ENCODE measurements at places on chromosomes 16 and 17. TPM values are rescaled to one million over a fixed set of nuclear protein-coding genes. Genes with fewer than 3 reads are reported as not detected.

The AOC2 gene
- 4.9 TPM for total RNA-seq

The SLFN11 gene
- total RNA-seq = 7.7 TPM

The CCDC137 gene
- 18.5 TPM for total RNA-seq

The KRTAP3-3 gene
- total RNA-seq = not detected

The KRT16 gene
- total RNA-seq = 6.7 TPM

The CLEC10A gene
- 0.55 TPM for total RNA-seq

The CCL18 gene
- total RNA-seq = not detected

GRCh38 chr16:85137323-85138072, 25.2 kb upstream of the CIBAR2 start:
- peaks cover 5% of the 10 kb centered on the region for H3K4me1 ChIP-seq
- H3K36me3 ChIP-seq = no peaks in the 10 kb centered on the region
- no peaks in the 10 kb centered on the region for H3K27me3 ChIP-seq

- H3K27ac ChIP-seq = peak overlapping the region; percentile 88
- DNase-seq = no peak
- no peaks in the 10 kb centered on the region for H3K36me3 ChIP-seq
- H3K4me3 ChIP-seq = no peak overlapping the region
- H3K4me1 ChIP-seq = peaks cover 56% of the 10 kb centered on the region
Measured at GRCh38 chr17:41777157-41777573, 9.3 kb downstream of the JUP start.

DNA sequence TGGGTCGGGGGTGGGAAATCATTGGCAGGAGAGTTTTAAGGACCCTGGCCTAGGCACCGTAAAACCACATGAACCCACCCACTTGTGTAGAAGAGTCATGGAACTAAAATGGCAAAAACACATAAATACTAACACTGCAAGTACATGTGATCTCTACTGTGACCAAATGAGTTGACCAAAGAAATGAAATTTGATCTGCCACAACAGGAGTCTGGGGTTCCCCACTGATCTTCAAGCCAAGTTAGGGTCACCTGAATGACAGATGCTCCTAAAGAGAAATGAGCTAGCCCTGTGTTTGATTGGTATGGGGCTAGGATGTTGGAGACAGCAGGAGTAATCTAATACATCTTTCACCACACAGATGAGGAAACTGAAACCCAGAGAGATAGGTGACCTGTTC, 21.5 kb upstream of the SKAP1 start:
- H3K4me3 ChIP-seq = no peak overlapping the region
- H3K36me3 ChIP-seq = no peaks in the 10 kb centered on the region
- no peaks in the 10 kb centered on the region for H3K27me3 ChIP-seq
- DNase-seq = no peak

GRCh38 chr17:73713136-73713535, 68.9 kb upstream of the SDK2 start:
- H3K4me1 ChIP-seq = no peaks in the 10 kb centered on the region
- H3K4me3 ChIP-seq = no peak overlapping the region
- H3K36me3 ChIP-seq = no peaks in the 10 kb centered on the region
- H3K27me3 ChIP-seq = no peaks in the 10 kb centered on the region
- H3K27ac ChIP-seq = no peak overlapping the region

DNA sequence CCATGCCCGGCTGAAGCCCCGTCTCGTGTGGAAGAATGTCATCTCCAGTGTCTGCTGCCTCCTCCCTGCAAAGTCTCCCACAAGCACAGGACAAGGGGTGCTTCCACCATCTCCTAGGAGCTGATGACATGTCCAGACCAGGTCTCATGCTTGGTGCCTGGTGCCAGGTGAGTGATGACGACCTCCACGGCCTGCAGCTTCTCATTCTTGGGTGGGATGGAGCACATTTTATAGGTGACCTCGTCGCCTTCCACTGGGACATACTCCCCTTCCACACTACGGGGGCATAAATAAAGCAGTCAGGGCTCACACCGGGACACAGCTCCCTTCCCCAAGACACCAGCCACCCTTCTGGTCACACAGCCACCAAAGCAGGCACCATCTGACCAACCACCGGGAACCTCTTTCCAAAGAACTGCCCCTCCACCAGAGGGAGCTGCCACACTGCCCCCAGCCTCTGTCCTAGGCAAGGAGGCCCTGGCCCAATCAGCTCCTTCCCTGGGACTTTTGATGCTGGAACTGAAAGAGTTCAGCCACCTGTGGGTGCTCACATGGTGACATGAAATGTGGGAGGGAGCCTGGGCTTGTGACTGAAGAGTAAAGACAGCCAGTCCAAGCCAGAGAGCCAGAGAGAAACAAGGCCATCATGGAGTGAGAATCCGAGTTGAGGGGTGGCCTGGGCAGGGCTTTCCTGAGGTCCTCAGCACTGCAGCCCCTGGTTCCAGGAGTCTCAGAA, 13.6 kb downstream of the CARHSP1 start:
- no peaks in the 10 kb centered on the region for H3K27me3 ChIP-seq
- H3K36me3 ChIP-seq = no peaks in the 10 kb centered on the region
- DNase-seq = no peak
- no peaks in the 10 kb centered on the region for H3K4me1 ChIP-seq

DNA sequence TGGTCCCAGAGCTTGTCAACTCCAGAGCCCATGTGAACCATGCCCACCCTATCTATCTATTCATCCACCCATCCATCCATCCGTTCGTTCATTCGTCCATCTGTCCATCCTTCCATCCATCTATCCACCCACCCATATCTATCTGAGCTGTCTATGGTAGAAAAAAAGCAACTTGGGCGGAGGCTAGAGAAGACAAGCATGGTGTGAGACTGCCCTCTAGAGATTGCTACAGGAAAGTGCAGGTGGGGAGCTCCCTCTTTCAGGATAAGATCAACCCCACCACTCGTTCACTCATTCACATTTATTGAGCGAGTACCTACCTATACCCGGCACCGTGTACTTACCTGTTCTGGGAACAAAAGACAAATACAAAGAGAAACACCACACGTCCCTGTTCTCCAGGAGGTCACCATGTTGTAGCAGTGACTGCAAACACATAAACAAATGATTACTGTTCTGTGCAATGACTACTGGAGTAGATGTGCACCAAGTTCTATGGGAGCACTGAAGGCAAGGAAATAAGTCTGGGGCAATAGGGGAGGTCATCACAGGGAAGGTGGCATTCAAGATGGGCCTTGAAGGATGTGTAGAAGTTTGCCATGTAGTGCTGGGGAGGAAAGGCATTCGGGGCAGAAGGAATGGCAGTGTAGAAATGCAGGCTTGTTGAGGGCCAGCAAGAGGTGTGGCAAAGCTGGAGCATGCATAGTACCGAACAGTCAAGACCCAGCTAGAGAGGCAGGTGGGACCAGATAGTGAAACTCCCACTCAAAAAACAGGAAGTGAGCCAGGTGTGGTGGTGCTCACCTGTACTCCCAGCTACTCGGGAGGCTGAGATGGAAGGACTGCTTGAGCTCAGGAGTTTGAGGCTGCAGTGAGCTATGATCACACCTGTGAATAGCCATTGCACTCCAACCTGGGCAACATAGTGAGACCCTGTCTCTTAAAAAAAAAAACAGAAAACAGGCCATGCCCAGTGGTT, 13.4 kb upstream of the ATP5MC1 start:
- no peaks in the 10 kb centered on the region for H3K4me1 ChIP-seq
- DNase-seq = peak; percentile 48
- H3K4me3 ChIP-seq = no peak overlapping the region
- H3K27ac ChIP-seq = no peak overlapping the region

DNA sequence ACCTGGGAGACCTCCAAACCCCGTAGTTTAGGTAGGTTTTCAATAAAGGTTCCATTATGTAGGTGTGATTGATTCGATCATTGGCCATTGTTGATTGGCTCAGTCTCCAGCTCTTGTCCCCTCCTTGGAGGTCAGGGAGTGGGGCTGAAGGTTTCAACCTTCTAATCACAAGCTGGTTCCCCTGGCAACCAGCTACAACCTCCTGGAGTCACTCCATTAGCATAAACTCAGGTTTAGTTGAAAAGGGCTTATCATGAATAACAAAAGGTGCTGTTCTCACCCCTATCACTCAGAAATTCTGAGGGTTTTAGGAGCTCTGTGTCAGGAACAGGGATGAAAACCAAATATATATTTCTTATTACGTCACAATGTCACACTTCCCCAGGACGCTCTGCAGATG, 28.5 kb downstream of the TMEM132E start:
- no peak overlapping the region for H3K27ac ChIP-seq
- H3K4me3 ChIP-seq = no peak overlapping the region
- H3K36me3 ChIP-seq = no peaks in the 10 kb centered on the region
- DNase-seq = no peak

GRCh38 chr17:10147761-10148415, 50.5 kb downstream of the GAS7 start:
- no peaks in the 10 kb centered on the region for H3K36me3 ChIP-seq
- no peak overlapping the region for H3K4me3 ChIP-seq
- no peaks in the 10 kb centered on the region for H3K4me1 ChIP-seq
- no peak for DNase-seq

DNA sequence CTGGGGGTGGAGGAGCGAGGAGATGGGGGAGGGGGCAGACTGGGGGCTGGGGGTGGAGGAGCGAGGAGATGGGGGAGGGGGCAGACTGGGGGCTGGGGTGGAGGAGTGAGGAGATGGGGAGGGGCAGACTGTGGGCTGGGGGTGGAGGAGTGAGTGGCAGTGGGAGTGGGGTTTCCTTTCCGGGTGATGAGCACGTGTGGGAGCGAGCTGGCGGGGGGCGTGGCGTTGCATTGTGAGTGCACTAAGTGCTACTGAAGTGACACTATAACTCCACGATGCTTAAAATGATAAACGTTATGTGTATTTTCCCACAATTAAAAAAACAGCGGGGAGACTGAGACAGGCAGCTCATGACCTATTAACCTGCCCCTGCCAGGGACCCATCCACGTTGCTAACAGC, 46.3 kb downstream of the CBFA2T3 start:
- no peak overlapping the region for H3K27ac ChIP-seq
- no peaks in the 10 kb centered on the region for H3K36me3 ChIP-seq
- no peaks in the 10 kb centered on the region for H3K4me1 ChIP-seq
- DNase-seq = no peak

- no peaks in the 10 kb centered on the region for H3K36me3 ChIP-seq
- H3K4me1 ChIP-seq = no peaks in the 10 kb centered on the region
- no peak overlapping the region for H3K4me3 ChIP-seq
- DNase-seq = no peak
- H3K27me3 ChIP-seq = no peaks in the 10 kb centered on the region
Measured at GRCh38 chr16:75745823-75746222, 19.5 kb upstream of the CPHXL start.

- no peaks in the 10 kb centered on the region for H3K4me1 ChIP-seq
- H3K27me3 ChIP-seq = no peaks in the 10 kb centered on the region
- DNase-seq = no peak
- no peak overlapping the region for H3K4me3 ChIP-seq
Measured at GRCh38 chr16:75351183-75351582, 82.1 kb downstream of the CFDP1 start.

DNA sequence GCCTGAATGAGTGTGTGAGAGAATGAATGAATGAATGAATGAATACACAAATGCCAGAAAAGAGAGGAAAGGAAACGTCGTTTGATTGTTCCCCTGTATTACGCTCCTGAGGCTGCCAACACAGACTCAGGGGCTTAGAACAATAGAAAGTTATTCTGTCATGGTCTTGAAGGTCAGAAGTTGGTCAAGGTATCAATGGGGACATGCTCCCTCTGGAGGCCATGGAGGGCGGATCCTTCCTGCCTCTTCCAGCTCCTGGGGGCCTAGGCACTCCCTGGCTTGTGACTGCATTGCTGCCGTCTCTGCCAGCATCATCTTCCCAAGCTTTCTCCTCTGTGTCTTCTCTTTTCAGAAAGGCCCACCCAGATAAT, 1.5 kb upstream of the SLC38A8 start:
- H3K4me1 ChIP-seq = no peaks in the 10 kb centered on the region
- no peak overlapping the region for H3K27ac ChIP-seq
- H3K36me3 ChIP-seq = no peaks in the 10 kb centered on the region
- peaks cover 6% of the 10 kb centered on the region for H3K27me3 ChIP-seq
- no peak for DNase-seq

- no peaks in the 10 kb centered on the region for H3K36me3 ChIP-seq
- no peaks in the 10 kb centered on the region for H3K4me1 ChIP-seq
- no peak for DNase-seq
- H3K27me3 ChIP-seq = no peaks in the 10 kb centered on the region
Measured at GRCh38 chr16:66103211-66103610, 263.3 kb upstream of the CDH5 start.

- peaks cover 6% of the 10 kb centered on the region for H3K4me1 ChIP-seq
- H3K27me3 ChIP-seq = no peaks in the 10 kb centered on the region
- H3K36me3 ChIP-seq = no peaks in the 10 kb centered on the region
- no peak overlapping the region for H3K4me3 ChIP-seq
- DNase-seq = no peak
Measured at GRCh38 chr16:79092846-79093245, 507.7 kb downstream of the MAF start.

DNA sequence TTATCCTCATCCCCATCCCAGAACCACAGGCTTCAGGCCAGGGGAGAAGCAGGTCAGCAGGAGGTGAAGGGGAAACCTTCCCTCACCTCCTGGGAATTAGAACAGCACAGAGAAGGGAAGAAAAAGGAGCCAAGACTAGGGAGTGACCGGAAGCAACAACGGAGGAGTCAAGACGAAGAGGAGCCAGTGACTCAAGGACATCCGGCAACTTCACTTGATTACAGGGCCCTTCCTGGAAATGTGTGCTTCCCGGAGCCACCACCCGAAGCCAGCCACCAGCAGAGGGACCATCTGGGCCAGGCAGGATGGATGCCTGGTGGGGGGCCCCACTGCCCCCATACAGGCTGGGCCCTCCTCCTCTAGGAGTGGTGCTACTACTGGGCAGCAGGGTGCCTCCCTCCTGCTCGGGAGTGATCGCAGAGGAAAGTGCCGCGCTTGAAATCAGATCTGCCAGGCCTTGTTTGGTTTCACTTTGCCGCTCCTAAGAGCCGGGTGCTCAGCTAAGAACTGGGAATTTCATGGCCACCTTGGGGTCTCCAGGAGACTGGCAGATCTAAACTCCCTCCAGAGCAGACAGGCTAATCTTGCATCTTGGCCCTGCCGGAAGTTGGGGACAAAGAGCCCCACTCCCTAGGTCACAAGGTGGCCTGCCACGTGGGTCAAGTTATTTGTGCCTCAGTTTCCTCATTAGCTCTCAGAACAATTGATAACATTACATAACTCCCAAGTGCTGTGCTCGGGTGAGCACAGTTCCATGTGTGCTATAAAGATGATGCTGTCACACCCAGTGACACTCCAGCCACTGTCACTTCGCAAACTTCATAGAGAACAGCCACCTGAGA, 6.6 kb downstream of the CDC42EP4 start:
- H3K27me3 ChIP-seq = no peaks in the 10 kb centered on the region
- peak overlapping the region; percentile 99 for H3K27ac ChIP-seq
- H3K36me3 ChIP-seq = no peaks in the 10 kb centered on the region
- H3K4me1 ChIP-seq = peaks cover 41% of the 10 kb centered on the region

GRCh38 chr17:66364990-66365490, 62.6 kb downstream of the PRKCA start:
- H3K4me3 ChIP-seq = no peak overlapping the region
- no peaks in the 10 kb centered on the region for H3K27me3 ChIP-seq
- H3K27ac ChIP-seq = no peak overlapping the region
- DNase-seq = no peak

GRCh38 chr17:1940810-1941185, 84.3 kb downstream of the RTN4RL1 start:
- H3K36me3 ChIP-seq = no peaks in the 10 kb centered on the region
- H3K27me3 ChIP-seq = no peaks in the 10 kb centered on the region
- no peaks in the 10 kb centered on the region for H3K4me1 ChIP-seq
- no peak for DNase-seq

Data from prostate gland (tissue), 2 donors.